ENCODE measurements at places on chromosomes 7 and 10.

- no peak for DNase-seq
Measured at GRCh38 chr7:51244885-51245284, 71.7 kb downstream of the COBL start.

GRCh38 chr7:134545380-134545779 is 3.5 kb upstream of the AKR1B15 start:
- no peak for DNase-seq

- no peak for DNase-seq
Measured at GRCh38 chr10:130858626-130859025, 452.9 kb downstream of the TCERG1L start.

GRCh38 chr7:156497776-156498509 is 142.6 kb upstream of the RNF32 start:
- DNase-seq, result no peak

DNA sequence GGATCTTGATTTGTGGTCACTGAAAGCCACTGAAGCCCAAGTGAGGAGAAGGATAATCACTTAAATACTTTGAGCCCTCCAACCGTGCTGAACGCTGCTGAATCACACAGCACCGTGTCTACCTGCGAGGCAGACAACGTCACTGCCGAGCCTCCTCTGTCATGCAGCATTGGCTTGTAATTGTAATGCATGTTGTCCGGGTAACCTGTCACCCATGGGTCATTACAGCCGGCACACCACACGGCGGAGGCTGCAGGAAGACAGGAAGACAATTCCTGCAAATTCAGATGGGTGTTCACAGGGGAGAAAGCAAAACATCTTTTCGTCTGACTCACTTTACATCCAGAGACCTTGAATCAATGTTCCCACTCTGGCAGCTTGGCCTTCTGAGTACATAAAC is 546.1 kb upstream of the FOXK1 start:
- DNase-seq, result no peak

- DNase-seq, result no peak
Measured at GRCh38 chr7:28920424-28920823, 37.7 kb downstream of the TRIL start.

DNA sequence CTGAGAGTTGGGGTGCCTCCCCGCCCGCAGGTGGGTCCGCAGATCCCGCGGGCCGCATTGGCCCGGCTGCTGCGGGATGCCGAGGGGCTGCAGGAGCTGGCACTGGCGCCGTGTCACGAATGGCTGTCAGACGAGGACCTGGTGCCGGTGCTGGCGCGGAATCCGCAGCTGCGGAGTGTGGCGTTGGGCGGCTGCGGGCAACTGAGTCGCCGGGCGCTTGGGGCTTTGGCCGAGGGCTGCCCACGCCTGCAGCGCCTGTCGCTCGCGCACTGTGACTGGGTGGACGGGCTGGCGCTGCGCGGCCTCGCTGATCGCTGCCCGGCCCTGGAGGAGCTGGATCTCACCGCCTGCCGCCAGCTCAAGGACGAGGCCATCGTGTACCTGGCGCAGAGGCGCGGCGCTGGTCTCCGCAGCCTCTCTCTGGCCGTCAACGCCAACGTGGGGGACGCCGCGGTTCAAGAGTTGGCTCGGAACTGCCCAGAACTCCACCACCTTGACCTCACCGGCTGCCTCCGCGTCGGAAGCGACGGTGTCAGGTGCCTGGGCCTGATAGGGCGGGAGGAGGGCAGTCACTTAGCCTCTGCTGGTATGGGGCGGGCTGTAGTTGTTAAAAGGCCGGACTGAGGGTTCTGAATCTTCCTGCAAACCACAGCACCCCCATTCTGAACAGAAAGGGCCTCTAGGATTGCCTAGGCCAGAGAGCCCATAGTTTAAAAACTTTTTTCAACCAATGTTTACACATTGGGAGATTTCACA is 1.3 kb downstream of the FBXL15 start:
- DNase-seq, result no peak

DNA sequence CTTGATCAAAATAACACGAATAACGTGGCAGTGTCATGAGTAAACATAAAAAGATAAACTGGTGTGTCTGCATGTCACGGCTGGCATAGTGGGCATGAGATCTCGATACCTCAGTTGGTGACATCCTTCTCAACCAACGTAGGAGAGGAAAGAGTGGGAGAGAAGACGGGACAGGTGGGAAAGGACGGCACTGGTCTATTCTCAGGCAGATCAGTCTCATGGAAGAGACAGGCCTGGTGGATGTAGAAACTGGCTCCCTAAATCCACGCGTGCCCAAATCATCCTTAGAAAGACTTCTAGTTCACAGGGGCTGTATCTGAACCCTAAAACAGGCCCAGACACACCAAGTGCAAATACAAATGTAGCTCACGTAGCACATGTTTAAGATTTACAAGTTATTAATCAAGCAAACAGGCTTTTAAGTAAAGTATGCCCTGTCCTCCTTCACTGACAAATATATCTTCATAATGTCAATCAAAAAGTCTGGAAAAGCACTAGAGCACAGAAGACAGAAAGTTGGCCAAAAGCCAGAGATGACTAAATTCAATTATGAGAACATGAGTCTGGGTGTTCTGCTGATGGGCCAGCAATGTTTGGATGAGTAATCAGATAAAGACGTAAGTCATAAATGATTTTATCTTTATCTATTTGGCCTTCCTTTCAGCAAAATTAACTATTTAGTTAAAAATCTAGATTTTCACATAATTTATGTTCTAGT is 56.3 kb downstream of the SFMBT2 start:
- DNase-seq, result no peak

DNA sequence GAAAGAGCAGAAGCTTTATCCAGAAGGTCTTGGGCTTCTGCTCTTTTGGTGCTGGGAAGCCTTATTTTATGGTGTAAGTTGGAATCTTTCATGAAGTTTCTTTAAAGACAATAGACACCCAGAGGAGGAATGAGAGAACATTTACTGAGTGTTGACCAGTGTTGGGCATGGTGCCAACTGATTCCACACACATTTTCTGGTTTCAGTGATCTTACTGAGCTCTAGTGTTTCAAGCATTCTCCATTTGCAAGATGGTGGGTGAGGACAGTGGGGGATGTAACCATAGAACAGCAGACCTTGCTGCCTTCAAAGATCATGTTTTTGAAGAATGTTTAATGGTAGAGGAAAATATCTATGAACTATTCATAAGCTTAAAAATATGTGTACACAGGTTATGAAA is 114.6 kb downstream of the LRMDA start:
- no peak for DNase-seq

DNA sequence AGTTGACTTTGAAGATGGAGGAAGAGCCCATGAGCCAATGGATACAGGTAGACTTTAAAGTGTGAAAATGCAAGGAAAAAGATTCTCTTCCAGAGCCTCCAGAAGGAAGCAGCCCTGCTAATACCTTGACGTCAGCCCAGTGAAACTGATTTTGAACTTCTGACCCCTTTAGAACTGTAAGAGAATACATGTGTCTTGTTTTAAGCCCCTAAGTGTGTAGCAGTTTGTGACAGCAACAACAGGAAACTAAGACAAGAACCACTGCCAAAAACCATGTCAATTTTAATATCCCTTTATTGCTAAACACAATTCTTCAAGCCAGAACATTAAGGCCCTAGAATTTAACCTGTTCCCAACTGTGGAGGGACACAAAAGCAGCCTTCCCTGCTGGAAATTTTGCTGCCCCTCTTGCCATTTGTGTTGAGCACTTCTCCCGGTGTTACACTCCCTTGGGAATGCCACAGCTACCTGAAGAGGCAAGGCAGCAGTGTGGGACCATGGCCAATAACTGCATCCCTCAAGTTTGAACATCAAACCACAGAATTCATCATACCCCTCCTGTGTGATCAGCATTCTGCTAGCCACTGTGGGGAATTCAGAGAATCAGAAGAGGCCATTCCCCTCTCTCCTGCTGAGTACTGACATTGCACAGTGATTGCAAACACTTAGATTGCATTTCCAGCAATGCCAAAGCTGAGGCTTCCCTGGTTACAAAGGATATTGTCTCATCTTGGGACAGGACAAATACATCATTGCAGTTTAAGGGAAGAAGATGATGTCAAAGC is 12.3 kb upstream of the CCDC172 start:
- DNase-seq, result no peak

GRCh38 chr10:6273351-6273750 is 70.6 kb downstream of the PFKFB3 start:
- DNase-seq, result no peak

GRCh38 chr7:99021941-99022560 is 121.9 kb downstream of the SMURF1 start:
- no peak for DNase-seq

DNA sequence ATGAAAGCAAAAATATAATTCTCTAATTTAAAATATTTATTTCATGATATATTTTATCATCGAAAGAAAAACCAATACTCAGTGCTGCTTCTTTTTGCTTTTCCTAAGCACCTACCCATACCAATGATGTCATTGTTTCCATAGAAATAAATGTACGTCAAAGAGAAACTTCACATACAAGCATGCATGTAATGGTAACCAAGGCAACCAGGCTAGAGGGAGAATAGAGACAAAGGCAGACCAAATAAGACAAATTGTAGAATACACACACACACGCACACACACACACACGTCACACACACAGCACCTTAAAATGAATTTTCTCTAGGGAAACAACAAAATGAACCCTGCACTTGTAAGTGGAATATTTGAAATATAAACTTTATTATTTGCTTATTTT is 75.5 kb downstream of the MACC1 start:
- peak; percentile 15 for DNase-seq

DNA sequence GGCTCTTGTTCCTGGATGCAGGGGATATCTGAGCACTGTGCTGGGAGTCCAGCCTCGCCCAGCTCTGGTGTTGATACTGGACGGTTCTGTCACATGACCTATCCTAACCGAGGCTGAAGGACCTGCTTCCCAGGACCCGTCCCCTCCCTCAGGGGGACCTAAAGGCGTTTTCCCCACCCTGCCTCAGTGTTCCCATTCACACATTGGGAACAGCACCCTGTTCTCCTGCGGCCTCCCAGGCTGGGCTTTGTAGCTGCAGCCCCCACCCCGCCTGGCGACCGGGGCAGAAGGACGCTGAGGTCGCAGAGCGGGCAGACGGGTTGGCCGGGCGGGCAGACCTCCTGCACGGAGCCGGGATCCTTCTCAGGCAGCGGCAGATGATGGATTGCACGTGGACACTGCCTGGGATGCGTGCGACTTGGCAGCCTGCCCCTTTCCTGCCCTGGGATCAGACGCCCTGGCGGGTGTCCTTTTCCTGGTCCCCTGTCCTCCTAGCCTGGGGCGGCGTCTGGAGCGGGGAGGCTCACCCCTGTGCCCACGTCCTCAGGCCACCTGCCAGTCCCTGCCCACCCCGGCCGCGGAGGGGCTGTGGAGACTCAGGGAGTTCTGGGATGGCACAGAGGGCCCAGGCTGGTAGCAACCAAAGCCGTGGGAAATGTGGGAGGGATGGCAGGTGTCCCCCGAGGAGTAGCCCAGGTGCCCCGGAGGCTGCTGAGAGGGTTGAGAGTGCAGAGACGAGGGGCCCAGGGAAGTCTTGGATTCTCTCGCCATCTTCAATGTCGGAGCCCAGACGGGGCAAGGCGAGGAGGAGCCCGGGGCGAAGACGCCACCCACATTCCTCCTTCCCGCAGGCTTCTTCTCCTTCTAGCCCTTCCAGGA is 17.2 kb upstream of the PSMG3 start:
- no peak for DNase-seq

DNA sequence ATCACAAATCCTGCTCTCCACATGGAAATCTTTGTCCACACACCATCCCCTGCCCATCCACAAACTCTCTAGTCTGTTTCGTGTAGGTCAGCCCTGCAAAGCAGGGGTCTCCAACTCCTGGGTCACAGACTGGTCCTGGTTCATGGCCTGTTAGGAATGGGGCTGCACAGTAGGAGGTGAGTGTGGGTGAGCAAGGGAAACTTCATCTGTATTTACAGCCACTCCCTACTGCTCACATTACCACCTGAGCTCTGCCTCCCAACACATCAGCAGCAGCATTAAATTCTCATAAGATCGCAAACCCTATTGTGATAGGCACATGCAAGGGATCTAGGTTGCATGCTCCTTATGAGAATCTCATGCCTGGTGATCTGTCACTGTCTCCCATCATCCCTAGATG is 242.1 kb downstream of the FGFR2 start:
- DNase-seq, result no peak

- DNase-seq, result no peak
Measured at GRCh38 chr7:157676001-157676400, 339.2 kb downstream of the DNAJB6 start.

DNA sequence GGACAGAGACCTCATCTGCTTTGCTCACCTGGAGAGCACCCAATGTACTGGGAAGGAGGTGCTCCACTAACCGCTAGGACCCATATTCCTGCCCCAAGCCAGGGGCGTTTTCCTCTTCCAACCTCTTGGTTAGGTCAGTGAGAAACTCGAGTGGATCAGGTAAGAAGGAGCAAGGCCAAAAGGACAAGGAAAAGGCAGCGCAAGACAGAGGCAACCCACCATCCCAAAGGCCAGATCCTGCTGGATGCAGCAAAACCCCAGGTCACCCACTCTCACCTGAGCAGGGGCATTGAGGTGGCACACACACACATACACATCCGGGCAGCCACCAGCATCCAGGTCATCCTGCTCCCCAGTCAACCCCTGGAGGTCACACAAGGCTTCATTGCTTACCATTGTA is 105.1 kb downstream of the GRID1 start:
- no peak for DNase-seq

GRCh38 chr7:44082541-44083207 is 344 bp upstream of the POLM start:
- DNase-seq, result peak; percentile 97

DNA sequence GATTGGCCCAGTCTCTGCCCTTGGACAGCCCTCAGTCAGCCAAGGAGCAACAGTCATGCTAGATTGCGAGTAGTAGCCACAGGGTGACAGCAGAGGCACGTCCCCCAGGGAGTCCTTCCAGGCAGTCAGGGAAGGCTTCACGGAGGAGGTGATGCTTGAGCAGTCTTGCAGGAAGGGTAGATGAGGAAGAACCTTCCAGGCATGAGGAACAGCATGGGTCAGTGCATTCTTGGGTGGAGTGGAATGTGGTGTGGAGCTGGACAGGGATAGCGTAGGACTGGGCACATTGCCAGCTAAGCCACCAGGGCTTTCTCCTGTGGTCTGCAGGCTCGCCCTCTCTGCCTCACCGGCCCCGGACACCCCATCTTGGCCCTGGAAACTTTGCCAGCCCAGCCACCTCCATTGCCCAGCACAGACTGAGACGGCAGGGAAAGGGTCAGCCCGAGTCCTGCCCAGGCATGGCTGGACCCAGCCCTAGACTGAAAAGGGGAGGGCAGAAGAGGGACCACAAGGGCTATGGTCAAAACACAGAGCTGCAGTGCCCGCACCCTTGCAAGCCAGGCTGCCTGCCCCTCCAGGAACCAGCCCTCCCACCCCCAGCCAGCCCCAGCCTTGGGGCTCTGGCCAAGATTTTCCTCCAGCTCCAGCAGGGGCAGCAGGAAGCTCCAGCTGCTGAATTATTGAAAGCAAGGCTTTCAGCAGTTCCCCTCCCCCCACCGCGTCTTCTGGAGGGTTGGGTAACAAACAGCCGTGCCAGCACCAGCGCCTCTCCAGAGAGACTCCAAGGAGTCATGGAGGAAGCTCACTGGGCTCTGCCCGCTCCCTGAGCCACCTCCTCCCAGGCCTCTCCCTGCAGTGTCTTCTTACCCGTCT is 18.7 kb downstream of the SRRM3 start:
- DNase-seq, result no peak
